Stimulated activated effector memory CD8-positive, alpha-beta T cell treated with anti-CD3 and anti-CD28 coated beads, Interleukin-12 subunit alpha, Interleukin-12 subunit beta, amount 100 ng/mL, for 72 hours (primary cell): ENCODE measurements at places on chromosomes 4 and X.

- no peak for DNase-seq
Observed at GRCh38 chrX:38060331-38060878, 54.1 kb downstream of the SYTL5 start.

DNA sequence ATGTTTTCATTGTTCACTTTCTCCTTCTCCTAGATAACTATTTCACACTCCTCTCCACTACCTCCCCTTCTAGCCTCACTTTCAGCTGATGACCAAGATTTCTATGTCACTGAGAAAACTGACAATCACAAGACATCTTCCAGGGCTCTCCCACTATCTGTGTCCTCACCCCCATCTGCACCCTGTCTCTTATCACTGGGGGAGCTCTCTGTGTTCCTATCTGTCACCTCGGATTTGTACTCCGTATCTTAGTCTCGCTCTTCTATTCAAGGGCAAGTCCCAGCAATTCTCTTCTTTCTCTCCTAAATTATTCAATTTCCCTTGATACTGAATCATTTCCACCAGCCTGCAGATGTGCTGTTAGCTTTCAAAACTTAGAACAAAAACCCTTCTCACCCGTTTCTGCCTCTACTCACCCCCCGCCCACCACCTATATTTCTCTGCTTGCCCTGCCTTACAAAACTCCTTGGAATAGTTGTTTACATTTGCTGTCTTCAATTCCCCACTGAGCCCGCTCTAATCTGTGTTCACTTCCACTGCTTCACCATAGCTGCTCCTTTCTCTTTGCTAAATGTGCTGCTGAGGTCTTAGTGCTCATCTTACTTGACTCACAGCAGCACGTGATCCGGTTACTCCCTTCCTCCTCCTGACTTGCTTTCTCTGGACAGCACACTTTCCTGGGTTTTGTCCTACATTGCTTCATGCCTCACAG is 293.2 kb downstream of the UNC5C start:
- no peak for DNase-seq

DNA sequence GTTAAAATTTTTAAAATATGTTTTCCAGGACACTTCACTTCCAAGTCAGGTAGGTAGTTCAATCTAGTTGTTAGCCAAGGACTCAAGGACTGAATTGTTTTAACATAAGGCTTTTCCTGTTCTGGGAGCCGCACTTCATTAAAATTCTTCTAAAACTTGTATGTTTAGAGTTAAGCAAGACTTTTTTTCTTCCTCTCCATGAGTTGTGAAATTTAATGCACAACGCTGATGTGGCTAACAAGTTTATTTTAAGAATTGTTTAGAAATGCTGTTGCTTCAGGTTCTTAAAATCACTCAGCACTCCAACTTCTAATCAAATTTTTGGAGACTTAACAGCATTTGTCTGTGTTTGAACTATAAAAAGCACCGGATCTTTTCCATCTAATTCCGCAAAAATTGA is 49.7 kb downstream of the XIAP start:
- no peak for DNase-seq

GRCh38 chrX:9628779-9629493 is 136.7 kb downstream of the GPR143 start:
- DNase-seq: no peak

- no peak for DNase-seq
Observed at GRCh38 chr4:168614281-168615057, 117.6 kb downstream of the PALLD start.

DNA sequence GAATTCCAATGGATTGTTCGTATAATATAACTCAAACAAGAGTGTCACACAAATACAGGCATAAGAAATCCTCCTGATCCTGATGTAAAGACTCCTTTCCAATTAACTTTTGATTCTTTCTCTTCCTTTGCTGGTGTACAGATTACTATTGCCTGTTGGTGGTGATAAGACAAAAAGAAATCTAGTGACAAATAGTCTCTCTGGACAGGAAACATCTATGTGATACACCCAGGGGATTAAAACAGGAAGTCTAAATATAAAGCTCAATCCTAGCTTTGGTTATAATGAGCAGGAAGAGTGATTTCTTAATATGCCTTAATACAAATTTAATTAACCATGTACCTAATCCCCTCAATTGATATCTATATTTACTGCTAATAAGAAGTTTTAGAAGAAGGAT is 45.1 kb downstream of the ARHGEF6 start:
- no peak for DNase-seq

GRCh38 chrX:116749943-116750342 is 287.2 kb upstream of the CT83 start:
- DNase-seq: no peak

DNA sequence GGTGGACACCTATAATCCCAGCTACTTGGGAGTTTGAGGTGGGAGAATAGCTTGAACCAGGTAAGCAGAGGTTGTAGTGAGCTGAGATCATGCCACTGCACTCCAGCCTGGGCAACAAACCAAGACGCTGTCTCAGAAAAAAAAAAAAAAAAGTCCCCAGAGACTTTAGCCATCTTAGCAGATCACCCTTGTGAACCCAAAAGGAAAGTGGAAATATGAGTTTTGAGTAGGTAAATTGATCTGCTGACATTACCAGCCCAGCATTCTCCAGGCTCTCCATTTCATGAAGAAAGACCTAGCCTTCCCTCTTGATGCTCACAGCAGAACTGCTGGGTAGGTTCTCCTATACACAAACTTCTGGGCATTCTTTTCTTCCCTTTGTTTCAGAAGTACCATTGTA is 24.5 kb upstream of the HNRNPD start:
- no peak for DNase-seq

DNA sequence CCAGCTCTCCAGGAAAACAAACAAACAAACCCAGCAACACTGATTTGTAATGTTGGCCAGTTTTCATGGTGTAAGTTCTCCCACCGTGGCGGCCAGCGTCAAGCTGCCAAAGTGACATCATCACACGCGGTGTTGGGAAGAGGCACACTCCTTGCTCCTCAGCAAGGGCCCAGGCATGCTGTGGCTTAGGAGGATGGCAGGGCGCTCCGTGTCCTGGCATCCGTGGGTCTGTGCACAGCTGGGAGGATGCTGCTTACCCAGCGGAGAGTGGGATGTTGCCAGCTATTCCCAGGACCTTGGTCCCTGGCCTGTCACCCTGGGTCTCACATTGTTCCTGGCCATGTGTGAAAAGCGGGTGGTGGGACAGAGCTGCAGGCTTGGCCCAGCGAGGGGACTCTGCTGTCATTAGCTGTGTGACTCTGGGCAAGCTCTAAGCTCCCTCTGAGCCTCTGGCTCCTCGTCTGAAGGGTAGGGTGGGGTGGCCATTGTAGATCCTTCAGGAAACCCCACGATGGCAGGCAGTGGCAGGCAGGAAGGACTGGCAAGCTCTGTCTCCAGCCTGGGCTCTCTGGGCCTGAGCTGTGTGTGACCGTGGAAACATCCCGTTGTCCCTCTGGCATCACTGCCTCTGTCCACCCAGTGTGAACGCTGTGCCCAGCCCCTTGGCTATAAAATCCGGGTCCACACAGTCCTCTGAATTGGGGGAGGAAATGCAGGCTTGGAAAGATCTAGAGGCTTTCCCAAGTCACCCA is 10.8 kb downstream of the PSAPL1 start:
- DNase-seq: no peak

DNA sequence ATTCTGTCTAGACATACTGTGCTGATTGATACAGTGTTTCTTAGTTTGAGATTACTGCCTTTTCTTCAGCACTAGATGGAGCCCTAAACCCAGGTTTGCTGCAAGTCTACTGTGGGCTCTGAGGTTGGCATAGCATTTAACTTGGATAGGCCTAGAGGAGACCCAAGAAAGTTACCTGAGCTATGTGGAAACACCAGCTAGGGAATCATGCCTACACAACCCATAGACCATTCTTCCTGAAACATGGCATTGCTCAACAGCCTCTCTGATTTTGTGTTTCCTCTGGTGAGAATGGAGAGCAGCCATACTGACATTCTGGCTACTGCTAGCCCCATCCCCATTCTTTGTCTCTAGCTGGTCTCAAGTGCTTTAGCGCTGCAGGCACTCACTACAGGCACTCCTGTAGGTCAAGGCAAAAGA is 287.7 kb upstream of the PCDH18 start:
- no peak for DNase-seq
